ENCODE measurements at places on chromosomes 6 and 20.

DNA sequence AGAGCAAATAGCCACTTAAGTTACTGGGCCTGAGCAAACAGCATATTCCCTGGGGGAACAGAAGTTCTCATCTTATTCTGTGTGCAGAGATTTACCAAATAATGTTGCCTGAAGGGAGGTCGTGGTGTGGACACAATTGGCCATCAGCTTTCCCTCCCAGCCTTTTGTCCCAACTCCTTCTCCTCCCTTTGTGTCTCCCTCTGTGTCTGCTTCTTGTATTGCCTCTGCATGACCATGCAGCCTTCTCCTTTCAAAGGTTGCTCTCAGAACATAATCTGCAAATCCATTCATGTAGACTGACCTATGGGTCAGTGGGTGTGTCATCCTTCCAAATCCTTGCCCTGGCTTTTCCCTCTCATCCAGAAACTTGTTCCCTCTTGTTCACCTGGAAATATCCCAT is 150.3 kb upstream of the INSM1 start:
- DNase-seq: no peak

DNA sequence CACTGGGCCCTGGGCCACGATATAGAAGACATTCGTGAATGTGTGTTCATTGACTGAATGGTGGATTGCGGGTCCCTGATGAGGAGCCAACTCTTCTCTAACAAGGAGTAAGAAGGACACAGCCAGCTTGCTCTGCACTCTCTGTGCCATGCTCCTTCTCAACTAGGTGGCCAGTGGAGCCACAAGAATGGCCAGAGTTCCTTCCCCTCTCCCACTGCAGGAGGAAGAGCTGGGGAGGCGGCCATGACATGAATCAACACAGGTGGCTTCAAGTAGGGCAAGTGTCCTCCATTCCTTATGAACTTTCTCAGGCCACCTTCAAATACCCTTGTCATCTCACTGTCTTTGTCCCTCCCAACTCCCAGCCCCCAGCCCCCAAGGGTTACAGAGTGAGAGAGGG is 305.7 kb downstream of the KIF16B start:
- no peak for DNase-seq

GRCh38 chr6:28254121-28254519 is 2.1 kb upstream of the ZKSCAN4 start:
- no peak for DNase-seq

- no peak for DNase-seq
Measured at GRCh38 chr6:94645191-94645590, 932.1 kb upstream of the MANEA start.

GRCh38 chr6:149261364-149262040 is 56.0 kb upstream of the TAB2 start:
- peak; percentile 28 for DNase-seq

DNA sequence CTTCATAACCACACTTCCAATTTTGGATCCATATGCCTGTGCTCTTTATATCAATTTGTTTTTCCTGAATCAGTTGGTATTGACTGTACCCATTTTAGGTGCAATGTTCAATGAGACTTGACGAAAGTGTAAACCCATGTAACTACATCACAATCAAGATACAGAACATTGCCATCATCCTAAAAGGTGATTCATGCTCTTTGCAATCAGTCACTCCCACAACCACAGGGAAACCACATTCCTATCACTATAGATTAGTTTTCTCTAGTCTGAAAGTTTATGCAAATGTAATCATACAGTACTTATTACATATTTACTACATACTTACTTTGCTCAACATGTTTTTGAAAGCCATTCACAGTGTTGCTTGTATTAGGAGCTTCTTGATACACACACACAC is 167.4 kb downstream of the ADGRG6 start:
- DNase-seq: no peak

DNA sequence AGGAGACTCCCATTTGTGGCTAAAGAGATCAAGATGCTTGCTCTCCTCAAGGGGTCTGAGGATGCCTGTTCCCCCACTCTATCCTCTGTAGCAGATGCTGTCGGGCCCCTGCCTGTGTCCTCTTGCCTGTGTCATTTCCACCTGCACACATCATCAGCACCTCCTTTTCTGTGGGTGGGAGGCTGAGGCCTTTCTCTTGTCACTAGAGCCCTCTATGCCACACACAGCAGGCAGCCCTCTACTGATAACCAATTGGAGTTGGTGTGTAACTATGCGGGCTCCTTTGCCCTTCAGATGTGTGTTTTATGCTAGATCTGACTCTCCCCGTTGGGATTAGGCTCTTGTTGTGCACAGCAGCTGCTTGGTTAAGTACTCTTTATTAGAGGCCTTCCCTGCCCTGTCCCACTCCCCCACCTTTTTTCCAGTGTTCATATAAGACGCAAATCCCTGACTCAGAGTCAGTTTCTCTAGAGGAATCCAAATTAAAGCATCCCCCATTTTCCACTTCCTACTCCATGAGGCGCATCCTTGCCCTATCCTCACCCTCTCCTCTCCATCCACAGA is 7.7 kb downstream of the TREML2 start:
- no peak for DNase-seq

DNA sequence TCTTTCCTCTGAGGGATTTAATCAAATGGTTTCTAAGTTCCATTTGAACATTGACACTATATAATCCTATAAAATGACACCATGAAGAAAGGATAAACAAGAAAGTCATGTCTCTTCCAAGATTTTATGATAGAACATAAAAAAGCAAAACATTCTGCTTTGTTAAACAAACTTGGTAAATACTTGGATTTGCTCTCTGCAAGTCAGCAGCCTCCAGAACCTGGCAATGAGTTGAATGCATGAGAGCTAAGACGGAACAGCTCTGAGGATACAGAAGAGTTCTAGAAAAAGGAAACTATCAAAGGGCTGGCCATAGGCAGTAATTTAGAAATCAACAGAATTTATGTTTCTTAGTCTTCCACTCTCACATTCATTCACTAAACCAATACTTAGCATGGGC is 656.0 kb upstream of the ID4 start:
- no peak for DNase-seq

DNA sequence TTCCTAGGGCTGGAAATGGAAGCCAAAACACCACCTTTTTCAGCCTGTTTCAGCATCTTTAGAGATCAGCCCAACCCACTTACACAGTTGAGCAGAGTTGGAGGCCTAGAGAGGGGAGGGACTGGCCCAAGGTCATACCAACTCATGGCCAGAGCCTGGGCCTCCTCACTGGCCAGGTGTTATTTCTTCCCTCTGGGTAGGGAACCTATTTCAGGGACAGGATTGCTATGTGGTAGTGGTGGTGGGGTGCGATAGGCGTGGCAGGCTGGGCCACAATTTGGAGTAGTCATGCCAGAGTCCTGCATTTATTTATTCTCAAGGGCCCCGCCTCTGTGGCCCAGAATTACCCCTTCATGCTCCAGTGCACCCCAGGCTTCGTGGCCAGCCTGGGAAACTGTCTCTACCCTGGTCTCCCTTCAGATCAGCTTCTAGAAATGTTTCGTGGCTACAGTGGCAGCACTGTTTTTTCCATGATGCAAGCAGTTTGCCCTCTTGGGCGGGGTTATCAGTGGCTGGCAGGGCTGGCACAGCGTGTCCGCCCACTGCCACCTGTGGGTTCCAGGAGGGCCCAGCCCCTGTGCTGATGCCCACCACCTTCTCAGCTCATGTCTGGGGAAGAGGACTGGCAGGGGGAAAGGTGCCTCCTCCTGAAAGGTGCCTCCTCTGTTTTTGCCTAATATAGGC is 6.2 kb downstream of the VEGFA start:
- DNase-seq: no peak
